NCI-H345 (cell line): ENCODE measurements at places on chromosomes 1 and 21.

DNA sequence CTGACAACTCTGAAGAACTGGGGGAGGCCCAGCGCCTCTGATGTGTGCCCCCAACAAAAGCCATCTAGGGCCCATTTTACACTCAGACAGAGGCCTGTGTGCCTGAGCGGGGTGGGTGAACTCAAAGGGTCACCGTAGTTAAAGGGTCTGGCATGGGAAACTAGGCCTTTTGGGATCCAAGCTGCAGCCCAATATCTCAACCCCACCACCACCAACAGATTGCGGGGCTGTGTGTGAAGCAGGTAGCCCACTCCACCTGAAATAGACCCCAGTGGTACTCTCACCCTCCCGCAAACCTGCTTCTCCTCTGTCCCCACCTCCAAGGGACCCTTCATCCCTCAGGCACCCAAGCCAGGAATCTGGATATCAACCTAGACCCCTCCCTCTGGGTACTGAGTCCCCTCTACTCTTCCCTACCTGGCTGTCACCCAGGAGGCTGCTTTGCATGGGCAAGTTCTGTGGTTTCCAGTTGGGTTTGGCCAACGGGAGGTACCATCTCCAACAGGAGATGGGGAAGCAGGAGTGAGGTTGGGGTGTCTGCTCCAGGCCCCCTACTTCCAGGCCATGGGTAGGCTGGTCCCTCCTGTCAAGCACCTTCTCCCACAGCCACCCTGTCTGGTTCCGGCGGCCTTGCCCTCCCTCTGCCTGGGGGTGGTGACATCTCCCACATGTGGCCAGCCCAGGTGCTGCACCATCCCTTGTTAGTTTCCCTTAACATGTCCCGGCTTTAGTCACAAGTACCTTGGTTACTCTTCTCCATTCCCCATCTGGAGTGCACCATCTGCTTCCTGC lies 35.2 kb upstream of the LRP8 start:
- DNase-seq: no peak

- DNase-seq: no peak
Observed at GRCh38 chr1:209761011-209761635, 5.3 kb downstream of the TRAF3IP3 start.

DNA sequence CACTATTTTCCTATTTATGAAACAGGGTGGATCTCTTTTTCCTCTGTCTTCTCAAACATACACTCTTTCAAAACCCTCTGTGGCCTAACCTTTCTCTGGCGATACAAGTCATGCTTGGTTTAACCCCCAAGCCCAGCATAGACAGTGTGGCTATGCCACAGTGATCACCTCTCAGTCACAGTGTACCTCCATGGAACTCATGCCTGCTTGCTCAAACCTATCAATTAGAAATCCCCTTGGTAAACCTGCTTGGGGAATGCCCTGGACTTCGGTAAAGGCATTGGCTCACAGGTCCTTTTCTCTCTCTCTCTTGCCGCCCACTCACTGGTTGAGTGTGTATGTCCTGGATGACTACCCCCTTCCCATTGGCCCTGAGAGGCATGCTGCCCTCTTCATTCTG lies 147.5 kb downstream of the CYYR1 start:
- no peak for DNase-seq

DNA sequence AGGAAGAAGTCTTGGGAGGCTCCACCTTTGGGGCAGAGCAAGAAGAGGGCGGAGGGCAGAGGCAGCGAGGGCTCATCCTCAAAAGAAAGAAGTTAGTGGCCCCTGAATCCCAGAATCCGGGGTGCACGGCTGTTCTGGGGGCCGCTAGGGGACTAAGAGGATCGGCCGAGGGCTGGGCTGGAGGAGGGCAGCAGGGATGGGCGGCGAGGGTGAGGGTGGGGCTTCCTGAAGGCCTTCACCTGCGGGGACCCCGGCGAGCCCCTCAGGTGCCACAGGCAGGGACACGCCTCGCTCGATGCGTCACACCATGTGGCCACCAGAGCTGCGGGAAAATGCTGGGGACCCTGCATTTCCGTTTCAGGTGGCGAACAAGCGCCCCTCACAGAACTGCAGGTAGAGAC lies 23.9 kb downstream of the COL6A1 start:
- DNase-seq: no peak

- DNase-seq: no peak
Observed at GRCh38 chr1:41900603-41901444, 17.9 kb downstream of the HIVEP3 start.

GRCh38 chr1:147892731-147893214 lies 9.8 kb upstream of the GJA8 start:
- peak; percentile 78 for DNase-seq

DNA sequence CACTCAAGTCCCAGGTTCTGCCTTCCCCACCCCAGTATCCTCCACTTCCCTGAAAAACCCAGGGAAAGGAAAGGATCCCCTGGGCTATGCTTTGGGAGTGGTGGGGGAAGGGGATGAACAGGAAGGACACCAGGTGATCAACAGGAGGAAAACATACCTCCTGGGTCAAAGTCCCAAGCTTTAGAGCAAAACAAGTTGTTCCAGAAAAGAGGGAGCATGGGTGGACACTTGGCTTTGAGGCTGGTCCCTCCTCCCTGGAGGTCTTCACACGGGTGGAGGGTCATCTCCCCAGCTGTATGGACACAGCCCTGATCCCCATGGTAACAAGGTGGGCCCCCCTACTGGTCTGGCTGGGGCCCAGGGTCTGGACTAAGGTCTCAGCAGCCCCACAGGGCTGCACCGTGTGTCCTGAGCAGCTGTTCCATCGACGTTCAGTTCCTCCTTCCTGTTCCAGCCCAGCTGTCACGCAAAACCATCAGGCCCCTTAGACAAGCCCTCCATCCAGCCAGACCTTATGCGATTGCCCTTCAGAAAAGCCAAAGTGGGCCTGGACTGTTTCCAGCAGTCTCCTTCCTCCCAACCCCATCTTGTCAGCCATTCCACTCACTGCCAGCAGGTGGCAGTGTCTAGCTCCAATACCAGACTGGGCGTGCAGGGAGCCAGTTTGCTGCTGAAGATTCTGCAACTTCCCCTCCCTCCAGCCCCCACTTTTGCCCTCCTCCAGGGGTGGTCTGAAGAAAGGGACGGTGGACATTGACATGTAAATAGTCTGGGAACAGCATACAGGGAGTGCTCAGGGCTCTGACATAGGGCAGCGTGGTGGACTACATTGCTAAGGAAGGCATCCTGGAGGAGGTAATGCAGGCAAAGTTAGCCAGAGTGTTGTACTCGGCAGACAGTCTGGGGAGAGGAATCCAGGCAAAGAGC lies 2.9 kb upstream of the PDZK1IP1 start:
- DNase-seq: peak; percentile 66

DNA sequence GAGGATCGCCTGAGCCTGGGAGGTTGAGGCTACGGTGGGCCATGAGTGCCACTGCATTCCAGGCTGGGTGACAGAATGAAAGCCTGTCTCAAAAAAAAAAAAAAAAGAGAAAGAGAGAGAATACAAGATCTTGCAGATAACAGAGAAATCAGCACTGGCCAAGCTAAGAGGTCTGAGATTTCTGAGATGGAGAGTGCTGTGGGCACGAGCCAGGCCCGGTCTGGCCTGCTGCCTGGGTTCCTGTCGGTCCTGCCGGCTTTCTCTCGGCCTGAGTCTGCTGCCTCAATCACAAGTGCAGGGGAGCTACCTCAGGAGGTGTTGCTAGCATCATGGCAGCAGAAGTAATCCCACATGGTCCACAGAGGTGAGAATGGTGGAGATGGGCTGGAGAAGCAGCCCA lies 19.0 kb downstream of the ADORA1 start:
- DNase-seq: no peak

- no peak for DNase-seq
Observed at GRCh38 chr21:45957981-45958600, 23.5 kb upstream of the COL6A1 start.

DNA sequence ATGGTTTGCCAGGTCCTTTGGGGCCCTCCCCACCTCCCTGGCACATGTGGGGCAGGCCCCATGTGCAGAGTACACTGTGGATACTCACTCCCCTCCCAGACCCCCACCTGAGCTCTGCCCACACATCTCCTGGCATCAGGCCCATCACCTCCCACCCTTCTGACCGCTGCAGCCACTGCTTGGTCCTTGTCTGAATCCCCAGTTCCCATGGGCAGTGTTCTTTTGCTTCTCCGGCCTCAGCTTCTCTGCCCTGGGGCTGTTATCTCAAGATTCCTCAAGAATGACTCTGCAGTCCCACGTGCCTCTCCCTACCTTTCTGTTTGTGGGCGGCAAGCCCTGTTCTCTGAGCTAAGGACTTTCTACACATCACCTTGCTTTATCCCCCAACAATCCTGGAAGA lies 187.7 kb upstream of the EDN2 start:
- DNase-seq: no peak

GRCh38 chr1:206709772-206710459 lies 25.2 kb downstream of the MAPKAPK2 start:
- no peak for DNase-seq

- DNase-seq: no peak
Observed at GRCh38 chr1:2347409-2347785, 44.0 kb downstream of the MORN1 start.
